ENCODE measurements at places on chromosomes 4 and X. TPM values are rescaled to one million over a fixed set of nuclear protein-coding genes. Genes with fewer than 3 reads are reported as not detected.

The PTPN13 gene
- 13.7 TPM for total RNA-seq

The ZRSR2 gene
- 8.7 TPM for total RNA-seq

The PAK3 gene
- 0.42 TPM for total RNA-seq

The WDR44 gene
- total RNA-seq = 31.9 TPM

The AR gene
- total RNA-seq = 2.7 TPM

The SOWAHB gene
- total RNA-seq = not detected

The SLC10A6 gene
- total RNA-seq = 3.4 TPM

The EMD gene
- 37.0 TPM for total RNA-seq

The PPEF2 gene
- total RNA-seq = not detected

The UGT2B15 gene
- not detected for total RNA-seq

The EOLA2 gene
- total RNA-seq = 24.0 TPM

The CXCR3 gene
- 0.83 TPM for total RNA-seq

The KLHL34 gene
- total RNA-seq = 0.75 TPM

The MGST2 gene
- 39.7 TPM for total RNA-seq

The STATH gene
- total RNA-seq = not detected

The PRR27 gene
- total RNA-seq = not detected

The CXorf49 gene
- total RNA-seq = not detected

The ETDC gene
- total RNA-seq = not detected

The C4orf54 gene
- under 0.01 TPM for total RNA-seq

The ANK2 gene
- total RNA-seq = 80.7 TPM

The SLC9B1 gene
- 0.99 TPM for total RNA-seq

The SMIM43 gene
- total RNA-seq = 0.50 TPM

The XAGE1A gene
- total RNA-seq = not detected

The RAP1GDS1 gene
- 34.5 TPM for total RNA-seq

The NEXMIF gene
- 7.1 TPM for total RNA-seq

The COL4A6 gene
- total RNA-seq = 192 TPM

The PRRG3 gene
- total RNA-seq = 4.5 TPM

The FGA gene
- not detected for total RNA-seq

The ADRA2C gene
- total RNA-seq = 7.8 TPM

The FOXR2 gene
- total RNA-seq = not detected

The ALB gene
- not detected for total RNA-seq

The HSFX3 gene
- total RNA-seq = not detected

The ADH1A gene
- not detected for total RNA-seq

The SEPSECS gene
- total RNA-seq = 6.2 TPM

The FRMD7 gene
- total RNA-seq = not detected

The HGFAC gene
- 0.52 TPM for total RNA-seq

The VCX gene
- total RNA-seq = not detected

The SRD5A3 gene
- 5.1 TPM for total RNA-seq

The PRR32 gene
- not detected for total RNA-seq

The TRPC5OS gene
- not detected for total RNA-seq

The CFP gene
- total RNA-seq = 12.9 TPM

The TRAM1L1 gene
- total RNA-seq = 1.7 TPM

The PRRG1 gene
- total RNA-seq = 4.5 TPM

The MAGEA1 gene
- not detected for total RNA-seq

The PAGE2B gene
- not detected for total RNA-seq

The CPEB2 gene
- 23.7 TPM for total RNA-seq

The CEP44 gene
- 15.8 TPM for total RNA-seq

The TREX2 gene
- not detected for total RNA-seq

The ARAP2 gene
- total RNA-seq = 21.0 TPM

The TMEM35A gene
- 22.9 TPM for total RNA-seq

The PRDM8 gene
- 44.2 TPM for total RNA-seq

The MSN gene
- 311 TPM for total RNA-seq

The PCDH7 gene
- total RNA-seq = 306 TPM

The SMIM10 gene
- 12.9 TPM for total RNA-seq

The SH3RF1 gene
- total RNA-seq = 11.4 TPM

The CTSO gene
- 22.8 TPM for total RNA-seq

The CSAG2 gene
- not detected for total RNA-seq

The CPLX1 gene
- total RNA-seq = 1.1 TPM

The S100G gene
- total RNA-seq = not detected

Data from esophagus muscularis mucosa (tissue), 4 donors.